Lower lobe of right lung (tissue), 2 donors: ENCODE measurements at places on chromosomes 5 and 9. TPM values are rescaled to one million over a fixed set of nuclear protein-coding genes. Genes with fewer than 3 reads are reported as not detected.

The ANKRD31 gene
- total RNA-seq: 0.27 TPM

The PCDHB6 gene
- total RNA-seq: 0.41 TPM

- no peak for DNase-seq
These were observed 513.2 kb downstream of the SPOCK1 start for GRCh38 chr5:136985785-136986475.

The PCDHB5 gene
- total RNA-seq: 1.8 TPM

The ZNF883 gene
- 0.89 TPM for total RNA-seq

- DNase-seq: no peak
These were observed 412.7 kb downstream of the CDH10 start for GRCh38 chr5:24232041-24232440.

GRCh38 chr5:134127376-134127861 is 12.9 kb downstream of the TCF7 start:
- no peak for DNase-seq

GRCh38 chr5:149271195-149271715 is 404 bp upstream of the AFAP1L1 start:
- no peak for DNase-seq

The GPR151 gene
- total RNA-seq: not detected

The SPATA24 gene
- 3.5 TPM for total RNA-seq

GRCh38 chr9:89837162-89837933 is 232.5 kb downstream of the GADD45G start:
- no peak for DNase-seq

- no peak for DNase-seq
These were observed 162.4 kb downstream of the ESM1 start for GRCh38 chr5:54823006-54823405.

- no peak for DNase-seq
These were observed 11.7 kb upstream of the NSMF start for GRCh38 chr9:137470785-137471184.

The AGTPBP1 gene
- total RNA-seq: 47.0 TPM

- DNase-seq: no peak
These were observed 6.8 kb upstream of the LNPEP start for GRCh38 chr5:96928931-96929708.

- no peak for DNase-seq
These were observed 283.7 kb downstream of the CSNK1G3 start for GRCh38 chr5:123795688-123796087.

DNA sequence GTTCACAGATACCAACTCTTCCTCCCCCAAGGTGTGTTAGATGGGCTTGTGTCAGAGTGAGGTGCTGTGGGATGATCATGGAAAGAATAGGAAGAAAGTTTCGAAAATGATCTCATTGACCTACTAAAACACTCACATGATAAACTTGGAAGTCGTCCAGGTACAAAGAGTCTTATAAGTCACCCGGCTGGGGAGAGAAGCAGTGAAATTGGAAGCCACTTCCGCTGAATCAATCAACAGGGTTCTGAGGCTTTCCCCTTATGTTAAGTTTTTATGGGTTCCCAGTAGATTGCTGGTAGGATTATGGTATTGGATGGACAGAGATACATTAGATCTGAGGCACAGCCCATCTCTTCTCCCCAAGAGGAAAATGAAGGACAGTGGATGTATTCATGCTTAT is 218.8 kb upstream of the MSX2 start:
- DNase-seq: no peak

The CMBL gene
- 21.7 TPM for total RNA-seq

The HSD17B3 gene
- total RNA-seq: 1.1 TPM

DNA sequence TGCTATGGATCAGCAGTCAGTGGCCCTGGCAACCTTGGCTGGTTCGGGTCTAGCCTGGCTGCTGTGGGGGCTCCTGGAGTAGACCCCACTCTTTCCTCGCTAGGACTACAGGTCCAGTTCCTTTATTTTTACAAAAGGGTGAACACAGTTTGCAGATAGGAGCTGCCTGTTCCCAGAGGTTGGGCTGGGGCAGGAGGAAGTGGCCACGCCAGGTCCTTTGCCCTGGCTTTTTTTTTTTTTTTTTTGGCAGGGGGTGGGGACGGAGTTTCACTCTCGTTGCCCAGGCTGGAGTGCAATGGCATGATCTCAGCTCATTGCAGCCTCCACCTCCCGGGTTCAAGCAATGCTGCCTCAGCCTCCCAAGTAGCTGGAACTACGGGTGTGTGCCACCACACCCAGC is 7.9 kb downstream of the SLC2A6 start:
- DNase-seq: no peak

GRCh38 chr5:68369023-68369359 is 153.4 kb downstream of the PIK3R1 start:
- no peak for DNase-seq

DNA sequence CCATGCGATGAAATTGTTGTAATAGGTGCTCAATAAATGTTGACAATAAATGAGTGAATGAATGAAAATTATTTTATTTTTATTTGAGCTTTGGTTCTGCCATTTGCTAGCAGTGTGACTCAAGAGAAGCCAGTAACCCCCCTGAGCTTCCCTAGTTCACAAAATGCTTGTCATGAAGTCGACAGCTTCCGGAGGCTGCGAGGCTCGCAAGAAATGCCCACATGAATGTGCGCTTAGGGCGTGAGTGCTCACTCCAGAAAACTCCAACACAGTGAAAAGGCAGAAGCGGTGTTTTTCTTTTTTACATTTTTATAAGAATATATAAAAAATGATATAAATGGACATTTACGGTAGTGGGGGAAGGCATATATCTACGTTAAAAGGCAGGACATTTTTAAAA is 26.5 kb downstream of the CDKN2A start:
- DNase-seq: no peak

The PCDHB9 gene
- 3.0 TPM for total RNA-seq

The PCDHA10 gene
- total RNA-seq: 1.5 TPM

The MARVELD2 gene
- 26.2 TPM for total RNA-seq

The PCDHGA6 gene
- total RNA-seq: 3.2 TPM

DNA sequence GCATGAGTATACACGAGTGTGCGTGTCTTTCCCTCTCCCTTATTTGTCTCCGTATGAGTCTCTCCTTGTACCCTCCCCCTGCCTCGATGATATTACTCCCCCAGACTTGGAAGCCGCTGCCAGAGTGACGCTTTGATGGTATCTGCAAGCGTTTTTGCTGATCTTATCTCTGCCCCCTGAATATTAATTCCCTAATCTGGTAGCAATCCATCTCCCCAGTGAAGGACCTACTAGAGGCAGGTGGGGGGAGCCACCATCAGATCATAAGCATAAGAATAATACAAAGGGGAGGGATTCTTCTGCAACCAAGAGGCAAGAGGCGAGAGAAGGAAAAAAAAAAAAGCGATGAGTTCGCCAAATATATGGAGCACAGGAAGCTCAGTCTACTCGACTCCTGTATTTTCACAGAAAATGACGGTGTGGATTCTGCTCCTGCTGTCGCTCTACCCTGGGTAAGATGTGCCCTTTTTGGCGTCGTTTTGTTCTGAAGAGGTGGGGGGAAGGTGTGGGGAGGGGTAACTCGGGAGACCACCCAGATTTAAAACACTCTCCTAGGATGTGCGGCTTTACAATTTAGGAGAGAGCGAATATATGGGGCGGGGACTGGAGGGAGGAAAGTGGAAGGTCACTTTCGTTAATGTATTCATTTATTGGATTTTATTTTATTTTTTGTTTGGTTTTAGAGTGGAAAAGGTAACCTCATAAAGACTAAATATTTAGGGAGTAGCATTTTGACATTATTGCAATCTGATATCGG is at the start of gene GABRG2:
TSS of gene GABRG2 (plus strand) at position 119 of the 757 bp plus-strand sequence. CDS start at position 346, 227 bp downstream.
- DNase-seq: no peak

DNA sequence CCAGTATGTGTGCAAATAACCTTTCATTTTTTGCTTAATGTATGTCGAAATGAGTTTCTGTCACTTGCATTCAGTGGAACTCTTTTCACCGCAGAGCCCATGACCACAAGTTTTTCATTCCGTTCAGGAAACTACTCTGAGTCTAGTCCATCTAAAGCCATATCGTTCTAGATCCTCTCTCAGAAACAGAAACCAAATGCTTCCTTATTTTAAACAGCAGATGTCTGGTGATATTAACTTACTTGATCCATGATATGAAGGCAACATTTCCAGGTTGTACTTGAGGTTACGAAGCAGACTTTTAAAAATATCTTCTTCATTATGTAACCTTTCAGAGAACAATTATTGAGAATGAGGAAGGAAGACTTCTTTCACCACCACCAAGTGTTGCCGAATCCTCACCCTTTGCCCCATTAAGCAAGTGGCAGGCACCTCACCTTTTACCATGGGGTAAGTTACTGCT is 72.4 kb upstream of the GNAQ start:
- DNase-seq: no peak

DNA sequence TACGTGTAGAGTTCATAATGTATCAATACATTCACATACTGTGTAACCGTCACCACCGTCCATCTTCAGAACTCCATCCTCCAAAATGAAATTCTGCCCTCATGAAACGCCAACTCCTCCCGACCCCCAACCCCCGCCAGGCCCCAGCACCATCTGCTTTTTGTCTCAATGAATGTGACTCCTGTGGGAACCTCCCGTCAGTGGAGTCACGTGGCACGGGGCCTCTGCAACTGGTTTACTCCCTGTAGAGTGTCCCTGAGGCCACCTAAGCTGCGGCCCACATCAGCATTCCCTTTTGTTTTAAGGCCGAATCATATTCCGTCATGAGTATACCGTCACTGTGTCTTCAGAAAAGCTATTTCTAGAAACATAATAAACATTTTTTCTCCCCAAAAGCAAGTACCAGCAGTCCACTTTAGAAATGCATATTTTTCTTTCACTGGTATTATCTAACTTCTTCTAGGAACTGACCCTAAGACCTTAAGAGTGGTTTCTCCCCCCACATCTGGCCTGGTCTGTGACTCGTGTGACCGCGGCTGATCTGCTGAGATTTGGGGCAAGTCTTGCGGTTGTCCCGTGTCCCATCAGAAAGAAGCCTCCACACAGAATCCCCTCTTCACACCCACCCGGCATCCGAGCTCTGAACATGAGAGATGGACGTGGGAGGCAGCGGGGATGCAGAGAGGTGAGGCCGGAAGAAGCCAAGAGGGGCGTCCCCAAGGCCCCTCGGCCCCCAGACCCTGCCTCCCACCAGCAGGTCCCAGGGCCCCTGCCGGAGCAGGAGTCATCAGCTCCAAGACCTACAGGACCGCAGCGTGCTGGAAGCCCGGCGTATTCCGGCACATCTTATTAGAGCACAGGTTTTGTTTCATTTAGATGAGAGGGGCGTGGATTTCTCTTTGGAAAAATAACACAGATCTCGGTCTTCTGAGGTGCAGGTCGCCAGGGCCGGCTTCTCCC is 38.3 kb downstream of the SLC6A3 start:
- peak; percentile 34 for DNase-seq

The DMRT3 gene
- 0.24 TPM for total RNA-seq
